ENCODE measurements at places on chromosomes 7 and 10. TPM values are rescaled to one million over a fixed set of nuclear protein-coding genes. Genes with fewer than 3 reads are reported as not detected.
A peak's percentile ranks its signal among the peaks of the same experiment; 100 is the strongest.

DNA sequence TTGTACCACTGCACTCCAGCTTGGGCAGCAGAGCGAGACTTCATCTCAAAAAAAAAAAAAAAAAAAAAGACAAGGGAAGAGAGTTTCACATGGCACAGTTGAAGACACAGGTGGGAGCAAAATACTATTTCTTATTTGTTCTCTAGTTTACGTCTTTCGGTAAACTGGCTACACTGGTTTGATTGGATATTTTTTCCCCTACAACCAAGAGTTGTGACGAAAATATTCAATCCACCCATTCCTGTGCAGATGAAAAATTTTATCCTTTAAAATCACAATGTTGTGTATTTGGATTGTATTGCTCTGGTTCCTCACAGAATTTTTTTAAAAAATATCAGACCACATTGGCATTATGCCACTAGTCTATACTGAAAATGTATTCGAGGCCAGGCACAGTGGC is 14.5 kb upstream of the ABCC2 start:
- no peak for DNase-seq

DNA sequence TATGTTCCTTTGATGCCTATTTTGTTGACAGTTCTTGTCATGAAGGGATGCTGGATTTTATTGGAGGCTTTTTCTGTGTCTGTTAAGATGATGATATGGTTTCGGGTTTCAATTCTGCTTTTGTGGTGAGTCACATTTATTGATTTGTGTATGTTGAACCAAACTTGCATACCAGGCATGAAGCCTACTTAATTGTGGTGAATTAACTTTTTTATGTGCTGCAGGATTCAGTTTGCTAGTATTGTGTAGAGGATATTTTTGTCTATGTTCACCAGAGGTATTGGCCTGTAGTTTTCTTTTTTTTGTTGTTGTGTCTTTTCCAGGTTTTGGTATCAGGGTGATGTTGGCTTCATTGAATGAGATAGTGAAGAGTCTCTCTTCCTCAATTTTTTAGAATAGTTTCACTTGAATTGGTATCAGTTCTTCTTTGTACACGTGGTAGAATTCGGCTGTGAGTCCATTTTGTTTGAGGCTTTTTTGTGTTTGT is 345.9 kb downstream of the KIF20B start:
- DNase-seq, result peak; percentile 0

- no peak for DNase-seq
Measured at GRCh38 chr10:33441561-33441960, 107.1 kb upstream of the NRP1 start.

GRCh38 chr7:16007911-16008310 is 321.4 kb upstream of the MEOX2 start:
- DNase-seq, result no peak

DNA sequence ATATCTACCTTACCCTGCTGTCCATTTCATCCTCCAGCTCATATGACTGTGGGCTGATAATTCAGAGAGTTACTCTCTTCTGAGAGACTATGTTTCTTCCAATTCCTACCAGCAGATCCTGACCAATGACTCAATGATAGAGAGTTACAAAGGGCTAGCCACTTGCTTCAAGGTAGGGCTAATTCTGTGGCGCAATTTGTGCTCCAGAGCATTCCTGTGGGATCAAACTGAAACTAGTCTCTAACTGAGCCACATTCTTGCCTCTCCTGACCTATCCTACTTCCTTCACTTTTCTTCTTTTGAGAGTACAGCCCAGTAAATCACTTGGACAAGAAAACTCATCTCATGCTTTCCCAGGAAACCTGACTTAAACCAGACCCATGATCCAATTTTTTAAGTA is 17.9 kb upstream of the ASZ1 start:
- no peak for DNase-seq

GRCh38 chr7:21544715-21545114 is 1.9 kb downstream of the DNAH11 start:
- peak; percentile 22 for DNase-seq

GRCh38 chr10:49270565-49270964 is 28.4 kb upstream of the C10orf71 start:
- no peak for DNase-seq

GRCh38 chr7:70763961-70764691 is 367.8 kb upstream of the GALNT17 start:
- no peak for DNase-seq

DNA sequence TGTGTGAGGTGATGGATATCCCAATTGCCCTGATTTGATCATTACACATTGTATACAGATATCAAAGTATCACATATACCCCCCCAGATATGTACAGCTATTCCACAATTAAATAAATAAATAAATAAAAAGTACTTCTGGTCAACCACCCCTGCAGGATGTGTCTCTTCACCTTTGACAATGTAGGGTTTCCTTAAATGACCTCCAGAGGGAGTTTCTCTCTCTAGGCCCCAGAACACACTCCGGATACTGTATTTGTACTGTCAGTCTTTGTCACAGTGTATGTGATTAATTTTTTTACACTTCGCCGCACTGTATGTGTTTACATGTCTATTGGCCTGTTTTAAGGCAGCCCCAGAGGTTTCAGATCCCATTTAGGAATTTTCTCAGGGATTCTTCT is 123.6 kb downstream of the ADCYAP1R1 start:
- DNase-seq, result no peak

GRCh38 chr7:45130910-45131309 is 19.4 kb upstream of the TBRG4 start:
- no peak for DNase-seq

GRCh38 chr10:60277656-60278055 is 112.0 kb downstream of the ANK3 start:
- no peak for DNase-seq

DNA sequence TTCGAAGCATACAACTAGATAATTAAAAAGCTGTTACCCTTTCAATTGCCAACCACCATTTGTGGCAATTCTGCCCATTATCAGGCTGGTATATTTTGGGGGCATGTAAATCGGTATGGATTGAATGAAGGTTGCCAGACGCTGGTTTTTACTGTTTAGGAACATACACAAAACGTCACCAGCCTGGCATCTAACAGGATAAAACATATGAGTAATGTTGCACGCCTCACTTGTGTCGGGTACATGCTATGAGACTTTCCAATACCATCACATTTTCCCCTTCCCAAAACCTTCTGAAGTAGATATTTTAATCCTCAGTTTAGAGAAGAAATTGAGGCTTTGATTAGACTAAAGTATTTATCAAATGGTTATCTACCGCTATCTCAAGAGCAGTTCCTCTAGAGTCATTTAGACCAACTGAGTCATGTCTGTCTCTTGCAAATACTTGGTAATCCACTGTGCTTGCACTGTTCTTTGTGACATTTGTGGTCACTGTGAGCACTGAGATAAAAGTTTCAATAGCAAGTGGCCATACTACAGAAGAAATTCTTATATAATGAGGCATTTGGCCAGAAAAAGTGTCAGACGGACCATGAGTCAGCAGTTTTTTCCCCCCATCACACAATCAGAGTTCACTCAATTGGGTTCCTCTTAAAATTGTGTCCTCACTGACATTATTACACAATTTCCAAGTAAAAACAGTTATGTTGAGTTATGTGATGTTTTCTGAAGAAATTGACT is 498.7 kb downstream of the NXPH1 start:
- DNase-seq, result no peak

Gene FANK1
- polyA plus RNA-seq, result 0.64 TPM

Gene SPAM1
- polyA plus RNA-seq, result not detected

Gene SPDYE6
- 2.6 TPM for polyA plus RNA-seq

Gene SVIL
- polyA plus RNA-seq, result 172 TPM

Gene AFAP1L2
- 31.0 TPM for polyA plus RNA-seq

Gene ARHGAP19
- polyA plus RNA-seq, result 10.6 TPM

Gene TFR2
- 0.50 TPM for polyA plus RNA-seq

Gene CPA4
- 2.3 TPM for polyA plus RNA-seq

Gene CYP2C18
- not detected for polyA plus RNA-seq

Gene UCMA
- 1.1 TPM for polyA plus RNA-seq

Gene MBL2
- not detected for polyA plus RNA-seq

Gene AKR1D1
- not detected for polyA plus RNA-seq

Gene FFAR4
- polyA plus RNA-seq, result not detected

Data from muscle of back (tissue), 13 donors.